Activated CD8-positive, alpha-beta T cell treated with anti-CD3 and anti-CD28 coated beads for 36 hours (primary cell): ENCODE measurements at places on chromosomes 6 and 20.
A peak's percentile ranks its signal among the peaks of the same experiment; 100 is the strongest.

GRCh38 chr6:75102301-75102700 is 103.6 kb downstream of the COL12A1 start:
- no peak for DNase-seq

GRCh38 chr6:170139531-170139930 is 151.3 kb downstream of the DLL1 start:
- no peak for DNase-seq

DNA sequence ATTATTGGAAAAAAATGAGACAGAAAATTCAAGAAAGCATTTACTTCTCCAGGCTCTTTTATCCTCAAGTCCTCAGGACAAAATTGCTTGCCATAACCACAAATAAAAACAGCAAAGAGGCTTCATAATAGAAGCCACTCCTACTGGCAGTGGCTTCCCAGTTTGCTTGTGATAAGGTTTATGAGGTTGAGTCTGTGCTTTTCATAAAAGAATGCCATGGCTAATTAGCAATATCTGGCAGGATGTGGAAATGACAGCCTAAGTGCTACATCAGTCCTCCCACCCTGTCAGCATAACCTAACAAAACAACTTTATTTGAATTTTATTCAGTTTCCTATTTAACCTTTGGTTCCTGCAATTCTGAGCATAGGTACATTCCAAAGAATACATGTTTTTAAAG is 80.9 kb upstream of the HTR1E start:
- no peak for DNase-seq

- DNase-seq, result no peak
These were observed 183.1 kb downstream of the DTNBP1 start for GRCh38 chr6:15479761-15480160.

DNA sequence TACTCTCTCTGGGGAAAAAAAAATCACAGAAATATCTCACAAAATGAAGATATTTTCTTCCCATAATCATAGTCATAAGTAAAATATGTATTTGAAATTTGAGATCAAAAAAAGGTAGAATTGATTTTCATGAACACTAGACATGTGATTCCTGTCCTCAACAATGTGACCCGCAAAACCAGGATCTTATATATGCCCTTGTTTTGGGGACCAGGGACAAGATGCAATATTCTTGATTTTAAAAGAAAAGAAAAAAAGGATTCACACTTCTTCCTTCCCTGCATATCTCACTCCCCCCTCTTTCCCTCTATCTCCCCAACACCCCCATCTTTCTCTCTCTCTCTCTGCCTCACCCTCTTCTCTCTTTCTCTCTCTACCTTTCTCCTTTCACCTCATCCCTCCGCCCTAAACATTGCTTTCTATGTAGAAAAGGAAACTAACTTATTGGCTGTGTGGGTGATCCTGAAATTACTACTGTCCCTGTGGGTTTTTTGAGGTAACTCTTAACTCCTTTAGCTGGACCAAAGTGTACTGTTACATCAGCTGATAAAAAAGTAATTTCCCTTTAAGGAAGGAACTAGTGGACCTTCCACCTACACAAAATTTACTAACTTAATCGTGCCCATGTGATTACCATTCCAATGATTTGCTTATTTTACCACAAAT is 85.6 kb downstream of the AIG1 start:
- DNase-seq, result no peak

DNA sequence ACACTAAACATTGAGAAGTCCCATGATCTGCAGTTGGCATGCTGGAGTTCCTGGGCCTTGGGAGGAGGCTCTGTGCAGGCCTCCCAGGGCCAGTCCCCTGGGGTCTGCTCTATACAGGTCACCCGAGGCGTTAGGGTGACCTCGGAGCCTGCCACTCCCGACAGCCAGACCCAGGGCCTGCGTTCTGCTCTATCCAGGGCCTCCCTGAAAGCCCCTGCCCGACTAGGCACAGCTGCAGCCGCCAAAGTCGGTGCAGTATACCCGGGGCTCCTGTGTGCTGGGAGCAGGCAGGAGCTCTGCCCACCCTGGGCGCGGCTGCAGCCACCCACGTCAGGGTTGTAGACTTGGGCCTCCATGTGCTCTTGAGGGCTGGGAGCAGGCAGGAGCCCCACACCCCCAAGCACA is 6.3 kb upstream of the OR14J1 start:
- DNase-seq, result no peak

DNA sequence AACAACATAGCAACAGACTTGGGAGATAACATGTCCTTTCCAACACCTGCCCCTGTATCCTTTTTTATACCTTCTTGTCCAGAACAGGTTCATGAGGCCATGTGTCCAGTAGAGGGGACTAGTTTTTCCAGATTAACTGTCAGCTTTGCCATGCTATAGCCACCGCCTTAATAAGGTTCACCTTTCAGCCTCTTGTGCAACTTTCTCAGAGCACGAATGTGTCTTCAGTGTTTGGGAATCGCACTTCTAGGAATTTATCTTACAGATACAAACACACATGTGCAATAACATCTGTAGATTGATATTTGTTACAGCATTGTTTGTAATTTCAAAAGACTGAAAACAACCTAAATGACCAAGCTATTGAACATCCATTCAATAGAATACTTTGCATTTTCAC is 21.4 kb downstream of the NCR2 start:
- no peak for DNase-seq

GRCh38 chr20:54438166-54438565 is 37.2 kb upstream of the DOK5 start:
- no peak for DNase-seq

- no peak for DNase-seq
These were observed 22.0 kb upstream of the SLC2A12 start for GRCh38 chr6:134074151-134075055.

- no peak for DNase-seq
These were observed 26.9 kb downstream of the TFAP2B start for GRCh38 chr6:50845499-50846143.

DNA sequence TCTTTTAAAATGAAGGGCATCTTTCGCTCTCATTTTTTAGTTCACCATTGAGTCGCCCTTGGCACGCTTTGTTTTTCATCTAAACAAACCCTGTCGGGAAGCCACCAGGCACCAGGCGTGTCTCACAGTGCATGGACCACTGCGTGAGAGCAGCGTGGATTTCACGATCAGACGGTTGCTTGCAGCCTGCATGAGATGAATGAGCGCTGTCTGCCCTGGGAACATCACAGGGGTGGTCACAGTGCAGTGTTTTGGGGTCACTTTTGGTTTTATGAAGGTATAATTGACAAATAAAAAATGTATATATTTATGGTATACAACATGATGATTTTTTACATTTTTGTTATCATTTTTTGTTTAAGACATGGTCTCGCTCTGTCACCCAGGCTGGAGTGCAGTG is 61.3 kb downstream of the CDH4 start:
- DNase-seq, result no peak

- no peak for DNase-seq
These were observed 797 bp upstream of the ZNF133 start for GRCh38 chr20:18287546-18287914.

GRCh38 chr6:83221276-83221675 is 28.1 kb downstream of the RWDD2A start:
- DNase-seq, result no peak

DNA sequence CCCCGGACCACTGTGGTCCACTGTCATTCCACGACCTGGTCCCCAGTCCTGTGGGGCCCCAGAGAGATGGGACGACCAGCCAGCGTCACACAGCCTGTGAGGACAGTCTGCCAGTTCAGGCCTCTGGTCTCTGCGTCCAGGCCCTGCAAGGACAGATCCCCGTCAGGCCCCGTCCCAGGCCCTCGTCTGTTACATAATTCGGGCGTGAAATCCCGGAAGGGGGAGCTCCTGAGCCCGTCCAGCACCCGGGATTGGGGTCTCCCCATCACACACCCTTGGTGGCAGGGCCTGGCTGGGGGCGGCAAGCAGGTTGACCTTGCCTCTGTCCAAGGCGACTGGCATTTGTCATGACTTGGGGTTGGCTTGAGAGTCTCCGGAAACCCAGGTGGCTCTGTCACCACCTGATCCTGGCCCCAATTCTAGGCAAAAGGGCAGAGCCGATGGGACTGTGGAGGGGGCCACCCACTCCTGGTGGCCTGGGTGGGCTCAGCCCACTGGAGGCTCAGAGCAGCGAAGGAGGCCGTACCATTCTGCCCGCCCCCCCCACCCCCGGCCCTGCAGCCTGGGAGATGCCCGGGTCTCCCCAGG is 73.8 kb upstream of the GATA5 start:
- DNase-seq, result no peak

DNA sequence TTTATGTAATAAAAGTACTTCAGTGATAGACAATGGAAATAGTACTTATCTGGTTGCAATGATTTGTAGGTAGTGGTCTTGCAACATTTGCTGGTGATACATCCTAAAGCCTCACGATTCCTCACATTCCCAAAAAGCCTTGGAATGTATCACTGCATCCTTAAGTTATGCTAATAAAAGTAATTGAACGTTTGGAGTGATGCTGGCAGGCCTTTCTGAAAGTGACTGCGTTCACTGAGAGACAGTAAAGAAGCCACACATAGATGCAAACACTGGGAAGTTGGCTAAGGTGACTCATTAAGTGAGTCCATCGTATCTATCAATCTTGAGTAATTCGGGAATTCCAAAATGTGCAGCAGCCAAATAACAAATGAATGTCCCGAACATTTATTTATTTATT is 444.1 kb upstream of the SOX4 start:
- no peak for DNase-seq

DNA sequence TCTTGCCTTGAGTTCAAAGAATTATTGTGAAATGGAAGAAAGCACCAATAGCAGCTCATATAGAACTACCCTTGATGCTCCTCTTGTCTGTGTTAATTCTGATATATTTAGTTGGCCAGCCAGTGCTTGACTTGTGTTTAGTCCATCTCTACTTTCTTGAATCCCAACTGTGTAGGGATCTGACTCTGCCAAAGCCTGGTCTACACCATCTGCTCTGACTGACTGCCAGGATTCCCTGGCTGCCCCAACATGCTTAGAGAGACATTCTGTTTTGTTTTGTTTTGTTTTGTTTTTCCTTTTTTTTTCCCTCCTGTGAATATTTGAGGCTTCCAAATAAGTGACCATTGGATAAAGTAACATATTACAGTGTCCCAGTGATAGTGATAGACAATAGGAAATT is 953.7 kb upstream of the MANEA start:
- DNase-seq, result no peak

DNA sequence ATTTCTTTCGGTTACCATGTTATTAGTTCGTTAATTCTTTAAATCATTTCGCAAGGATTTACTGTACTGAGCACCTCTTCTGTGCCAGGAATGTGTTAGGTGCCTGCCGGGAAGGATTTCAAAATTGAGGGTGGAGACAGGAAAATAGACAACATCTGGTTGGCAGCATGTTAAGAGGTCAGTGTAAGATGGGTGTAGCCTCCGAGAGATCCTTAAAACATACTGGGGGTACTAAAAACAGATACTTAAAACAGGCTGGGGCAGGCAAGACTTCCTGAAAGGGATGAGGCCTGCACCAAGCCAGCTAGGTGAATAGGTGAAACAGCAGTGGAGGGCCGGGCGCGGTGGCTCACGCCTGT is 178.0 kb upstream of the SGK1 start:
- no peak for DNase-seq

- DNase-seq, result peak; percentile 51
These were observed 270.7 kb upstream of the TAB2 start for GRCh38 chr6:149046822-149047246.

DNA sequence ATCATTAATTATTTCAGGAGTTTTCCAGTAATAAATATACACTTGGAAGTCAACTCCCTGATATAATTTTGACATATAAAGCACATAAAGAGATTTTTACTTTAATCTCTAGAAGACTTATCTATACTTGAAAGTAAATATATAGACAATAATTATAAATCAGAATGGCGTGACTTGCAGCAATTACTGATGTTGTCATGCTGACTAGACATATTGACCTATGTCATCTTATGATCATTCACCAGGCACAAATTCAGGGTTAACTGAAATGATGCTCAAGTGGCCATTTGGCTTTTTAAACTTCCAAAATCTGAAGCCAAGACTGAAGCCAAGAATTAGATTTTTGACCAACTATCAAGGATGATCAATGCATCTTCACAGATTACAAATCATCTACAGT is 192.2 kb downstream of the MCHR2 start:
- DNase-seq, result no peak

DNA sequence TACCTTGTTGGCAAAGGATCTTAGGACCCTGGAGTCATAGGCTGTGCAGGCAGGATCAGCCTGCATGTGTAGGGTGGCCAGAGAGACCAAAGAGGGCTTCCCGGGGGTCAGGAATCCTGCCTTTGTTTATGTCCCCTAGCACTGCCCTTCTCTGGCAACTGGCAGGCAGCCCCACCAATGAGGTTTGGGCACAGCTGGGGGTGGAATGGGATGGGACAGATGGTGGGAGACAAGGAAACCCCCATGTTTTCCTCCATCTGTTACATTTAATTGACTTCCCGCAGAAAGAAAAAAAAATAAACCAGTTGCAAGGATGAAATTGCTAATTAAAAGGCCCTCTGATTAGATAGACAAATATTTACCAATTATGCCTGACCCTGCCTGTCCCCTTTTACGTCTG is 27.6 kb downstream of the CD40 start:
- DNase-seq, result no peak

- DNase-seq, result peak; percentile 39
These were observed 31.1 kb downstream of the CD109 start for GRCh38 chr6:73727114-73727513.

DNA sequence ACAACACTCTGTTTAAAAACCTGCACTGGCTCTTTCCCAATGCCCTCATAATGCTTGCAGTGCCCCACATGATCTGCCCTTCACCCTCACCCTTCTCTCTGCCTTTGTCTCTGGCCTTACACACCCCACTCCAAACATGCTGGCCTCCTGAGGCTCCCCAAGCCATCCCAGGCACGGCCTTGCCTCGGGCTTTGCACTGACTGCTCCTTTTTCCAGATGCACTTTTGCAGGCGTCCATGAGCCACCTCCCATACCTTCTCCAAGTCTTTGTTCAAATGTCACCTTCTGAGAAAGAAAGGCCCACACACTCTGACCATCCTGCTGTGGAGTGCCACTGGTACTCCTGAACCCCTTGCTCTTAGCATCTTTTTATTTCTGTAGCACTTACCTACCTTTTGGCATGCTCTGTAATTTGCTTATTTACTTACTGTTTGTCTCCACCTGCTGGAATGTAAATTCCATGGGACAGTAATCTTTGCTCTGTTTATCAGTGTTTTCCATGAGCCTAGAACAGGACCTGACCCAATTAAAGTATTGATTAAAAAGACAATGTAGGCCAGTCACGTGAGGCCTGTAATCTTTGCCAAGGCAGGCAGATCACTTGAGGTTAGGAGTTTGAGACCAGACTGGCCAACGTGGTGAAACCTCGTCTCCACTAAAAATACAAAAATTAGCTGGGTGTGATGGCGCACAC is 30.7 kb downstream of the GFRA4 start:
- no peak for DNase-seq

DNA sequence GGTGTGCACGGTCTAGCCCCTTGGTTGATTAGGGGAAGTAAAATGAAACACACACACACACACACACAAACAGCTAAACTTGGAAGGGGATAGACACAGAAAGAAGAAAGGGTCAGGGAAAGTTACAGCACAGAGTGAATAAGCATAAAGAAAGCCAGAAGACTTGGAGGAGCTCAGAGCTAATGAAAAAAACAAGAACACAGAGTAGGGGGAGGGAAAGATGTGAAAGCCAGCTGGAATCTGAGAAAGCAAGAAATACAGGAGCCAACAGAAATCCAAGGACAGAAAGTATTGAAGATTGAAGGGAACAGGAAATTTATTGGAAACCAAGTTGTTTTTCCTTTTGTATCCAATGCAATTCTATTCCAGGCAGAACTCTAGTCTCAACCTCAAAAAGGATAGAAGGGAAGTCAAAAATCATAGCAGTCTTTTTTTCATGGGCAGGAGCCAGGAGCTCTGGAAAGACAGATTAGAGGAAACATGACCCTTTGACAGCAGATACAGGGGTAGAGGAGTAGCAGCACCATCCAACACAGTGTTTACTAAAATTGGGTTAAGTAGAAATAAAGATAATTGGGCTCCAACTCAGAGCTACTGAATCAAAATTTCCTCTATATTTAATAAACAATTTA is 10.1 kb downstream of the HMGCLL1 start:
- no peak for DNase-seq
